ENCODE measurements at places on chromosomes 12 and 14. TPM values are rescaled to one million over a fixed set of nuclear protein-coding genes. Genes with fewer than 3 reads are reported as not detected.

DNAH10 gene
- total RNA-seq, result 0.17 TPM

SINHCAF gene
- total RNA-seq, result 72.6 TPM

SYT1 gene
- total RNA-seq, result 5.5 TPM

CERS5 gene
- total RNA-seq, result 15.8 TPM

SLCO1B1 gene
- not detected for total RNA-seq

RFX4 gene
- not detected for total RNA-seq

KIF26A gene
- 0.77 TPM for total RNA-seq

ZNF84 gene
- total RNA-seq, result 9.0 TPM

ITGB7 gene
- 0.39 TPM for total RNA-seq

CCDC38 gene
- not detected for total RNA-seq

TMEM119 gene
- 1.9 TPM for total RNA-seq

SRRM4 gene
- 0.04 TPM for total RNA-seq
